DMS 273 treated with DMSO at 0.1 percent for 48 hours (cell line): ENCODE measurements at places on chromosomes 11 and 22.

- DNase-seq = no peak
These were observed 58.0 kb upstream of the FGF3 start for GRCh38 chr11:69877235-69877634.

- DNase-seq = no peak
These were observed 193.3 kb downstream of the TRPC6 start for GRCh38 chr11:101390539-101390938.

DNA sequence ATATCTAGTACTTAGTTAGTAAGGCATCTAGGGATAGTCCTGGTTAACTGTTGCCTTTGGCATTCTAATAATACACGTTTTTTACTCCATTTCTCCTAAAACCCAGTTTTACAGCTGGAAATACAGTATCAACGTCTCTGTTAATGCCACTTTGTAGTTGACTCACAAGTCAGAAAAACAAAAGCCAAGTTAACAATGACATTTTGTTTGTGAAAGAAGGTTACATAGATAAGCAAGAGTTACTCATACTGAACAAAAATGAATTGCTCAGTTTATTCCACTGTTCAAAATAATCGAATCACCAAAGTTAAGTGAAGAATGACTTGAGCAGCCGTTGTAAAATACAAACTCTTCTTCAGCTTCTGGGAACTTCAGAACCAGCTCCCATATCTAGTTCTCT lies 540.3 kb downstream of the ETS1 start:
- DNase-seq = no peak

GRCh38 chr11:12771875-12772274 lies 97.7 kb downstream of the TEAD1 start:
- DNase-seq = no peak

- DNase-seq = no peak
These were observed 59.2 kb downstream of the MED15 start for GRCh38 chr22:20566420-20567260.

GRCh38 chr11:95157824-95158223 lies 68.2 kb downstream of the ENDOD1 start:
- no peak for DNase-seq

DNA sequence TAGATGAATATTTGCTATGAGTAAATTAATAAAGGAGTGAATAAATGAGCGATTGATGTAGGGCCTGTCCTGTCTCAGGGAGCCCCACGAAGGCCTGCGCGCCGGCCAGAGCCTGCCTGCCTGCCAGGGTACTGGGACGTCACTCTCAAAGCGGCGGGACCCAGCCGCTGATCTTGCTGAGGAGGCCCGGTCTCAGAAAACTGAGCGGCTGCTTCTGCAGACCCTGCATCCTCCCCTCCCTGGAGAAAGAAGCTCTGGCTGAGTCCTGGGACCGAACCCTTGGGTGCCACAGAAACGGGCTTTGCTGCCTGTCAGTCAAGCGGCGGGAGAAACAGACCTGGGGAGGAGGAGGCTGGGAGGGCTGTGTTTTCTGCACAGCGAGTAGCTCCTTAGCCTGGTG lies 91.6 kb upstream of the B3GAT1 start:
- no peak for DNase-seq

DNA sequence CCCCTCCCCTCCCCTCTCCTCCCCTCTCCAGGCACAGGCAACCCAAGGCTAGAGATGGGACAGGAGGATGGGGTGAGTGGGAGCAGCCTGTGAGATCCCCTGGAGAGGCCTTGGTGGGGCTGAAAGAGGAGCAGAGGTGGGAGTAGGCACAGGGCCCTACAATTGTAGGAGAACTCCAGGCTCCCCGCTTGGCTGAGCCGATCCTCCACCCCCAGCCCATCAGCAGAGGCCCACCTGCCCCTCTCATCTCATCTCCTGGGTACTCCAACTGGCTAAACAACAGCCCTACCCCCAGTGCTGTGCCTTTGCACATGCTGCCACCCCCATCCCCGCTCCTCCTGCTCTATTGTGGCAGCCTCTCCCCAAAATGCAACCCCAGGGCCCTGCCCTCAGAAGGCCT lies 52.0 kb upstream of the A4GALT start:
- DNase-seq = no peak

DNA sequence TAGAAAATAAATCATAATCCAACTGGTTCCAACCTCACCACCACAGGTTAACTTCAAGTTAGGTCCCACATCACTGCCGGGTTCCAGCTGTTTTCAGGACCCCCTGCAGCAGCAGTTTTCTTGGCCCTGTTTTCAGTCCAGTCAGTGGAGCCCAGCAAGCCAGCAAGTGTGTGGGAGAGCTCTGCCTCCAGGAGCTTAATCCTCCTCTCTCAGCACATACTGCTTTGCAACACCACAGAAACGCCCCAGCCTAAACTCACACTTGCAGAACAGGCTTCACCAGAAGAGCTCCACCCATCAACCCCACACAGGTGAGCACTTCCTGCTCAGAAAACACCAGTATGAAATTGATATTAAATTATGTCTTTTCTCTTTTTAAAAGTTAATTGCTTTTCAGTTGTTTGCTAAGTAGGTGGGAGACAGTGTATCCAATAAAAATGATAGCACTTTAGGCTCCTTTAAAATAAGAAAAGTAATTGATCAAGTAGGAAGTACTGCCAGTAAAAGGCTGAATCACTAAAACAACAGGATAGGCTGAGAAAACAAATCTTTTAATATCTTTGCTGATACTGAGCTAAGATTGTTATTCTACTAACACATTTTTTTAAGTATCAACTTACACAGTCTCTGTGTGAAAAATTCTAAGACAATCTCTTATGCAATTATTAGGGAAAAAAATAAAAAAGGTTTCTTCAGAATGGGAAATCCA lies 81.5 kb upstream of the TP53AIP1 start:
- no peak for DNase-seq

GRCh38 chr11:122138744-122139594 lies 23.0 kb upstream of the BLID start:
- no peak for DNase-seq

DNA sequence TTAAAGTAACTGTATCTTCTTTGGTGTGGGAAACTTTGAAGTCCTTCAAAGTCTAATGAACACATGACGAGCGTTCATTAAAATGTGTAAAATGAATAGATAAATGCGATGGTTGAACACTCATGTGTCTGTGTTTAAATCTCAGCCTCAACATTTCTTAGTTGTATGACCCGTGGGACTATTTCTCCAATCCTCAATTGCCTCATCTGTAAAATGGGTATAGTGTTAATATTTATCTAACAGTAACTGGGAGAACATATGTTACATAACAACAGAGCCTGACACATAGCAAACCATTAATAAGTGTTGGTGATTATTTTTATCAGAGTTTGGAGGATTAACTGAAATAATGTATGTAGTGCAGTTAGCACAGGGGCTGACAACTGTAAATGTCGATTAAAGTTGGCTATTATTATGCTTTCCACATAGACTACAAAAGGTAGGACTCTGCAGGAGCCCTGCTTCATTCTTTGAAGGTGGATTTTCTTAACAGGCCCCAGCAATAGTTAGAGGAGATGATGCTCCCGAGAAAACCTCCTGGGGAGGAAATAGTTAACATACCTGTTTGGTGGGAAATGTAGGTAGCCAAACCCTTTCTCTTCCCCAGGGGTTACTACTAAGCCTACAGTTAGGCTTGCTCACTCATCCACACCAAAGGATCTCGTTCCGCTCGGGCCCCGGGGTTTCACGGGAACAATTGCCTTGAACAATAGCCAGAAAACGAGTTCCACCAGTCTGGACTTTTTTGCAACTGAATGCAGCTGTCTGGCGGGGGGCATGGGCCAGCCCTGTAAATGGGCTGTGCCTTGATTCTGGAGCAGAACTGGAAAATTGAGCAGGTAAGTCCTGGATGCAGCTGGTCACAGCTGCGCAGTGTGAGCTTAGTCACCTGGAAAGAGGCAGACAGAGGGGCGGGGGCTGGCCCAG lies 133.4 kb downstream of the DBX1 start:
- no peak for DNase-seq

DNA sequence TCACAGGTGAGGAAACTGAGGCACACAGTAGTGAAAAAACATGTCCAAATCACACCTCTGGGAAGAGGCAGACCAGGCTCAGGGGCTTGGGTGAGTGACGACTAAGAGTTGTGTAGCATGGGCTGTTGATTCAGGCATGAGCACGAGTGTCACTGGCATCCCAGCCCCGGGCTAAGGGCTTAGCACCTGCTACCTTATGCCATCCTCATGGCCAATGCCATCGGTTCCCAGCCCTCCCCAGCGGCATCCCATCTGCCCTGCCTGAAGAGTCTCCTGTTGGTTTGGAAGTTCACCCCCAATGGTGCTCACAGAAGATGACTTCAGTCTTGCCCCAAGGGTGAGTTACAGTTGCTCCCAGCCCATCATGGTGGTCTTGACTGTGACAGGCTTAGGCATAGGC lies 22.4 kb downstream of the MB start:
- DNase-seq = no peak

DNA sequence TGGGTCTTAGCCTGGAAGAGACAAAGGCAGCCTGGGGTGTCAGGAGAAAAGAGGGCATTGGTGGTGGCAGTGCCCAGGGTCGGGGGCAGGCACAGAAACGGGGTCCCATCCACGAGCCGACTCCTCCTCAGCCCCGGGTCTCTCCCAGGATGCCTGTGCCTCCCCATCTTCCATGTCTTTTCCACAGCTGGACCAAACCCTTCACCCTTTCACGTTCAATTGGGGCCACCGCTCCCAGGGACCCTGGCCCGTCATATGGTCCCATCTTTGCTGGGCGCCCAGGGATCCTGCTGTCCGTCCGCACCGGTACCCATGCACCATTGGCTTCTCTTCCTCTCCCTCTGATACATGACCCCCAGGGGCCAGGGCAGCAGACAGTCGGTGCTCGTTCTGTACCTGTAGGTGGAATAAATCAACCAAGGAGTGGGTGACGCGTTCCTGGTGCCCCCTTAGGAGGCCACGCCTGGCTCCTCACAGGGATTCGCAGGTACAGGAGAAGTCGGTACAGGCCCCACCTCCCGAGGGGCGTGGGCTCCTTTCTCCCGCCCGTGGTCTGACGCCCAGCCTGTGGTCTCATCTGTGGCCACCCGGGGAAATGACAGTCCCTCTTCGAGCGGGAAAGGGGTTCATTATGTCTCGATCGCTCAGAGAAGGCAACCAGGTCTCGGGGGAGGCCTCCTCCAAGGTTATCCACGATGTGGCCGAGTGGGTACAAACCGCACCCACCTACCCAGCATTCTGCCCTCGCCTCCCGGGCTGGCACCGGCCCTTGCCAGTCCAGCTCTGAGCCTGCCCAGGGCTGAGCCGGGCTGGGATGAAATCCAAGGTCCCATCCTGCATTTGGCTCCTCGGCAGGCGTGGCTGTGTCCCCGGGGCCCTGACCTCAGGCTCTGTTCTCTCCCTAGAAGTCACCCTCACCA lies 1493.6 kb downstream of the BRD1 start:
- DNase-seq = no peak

DNA sequence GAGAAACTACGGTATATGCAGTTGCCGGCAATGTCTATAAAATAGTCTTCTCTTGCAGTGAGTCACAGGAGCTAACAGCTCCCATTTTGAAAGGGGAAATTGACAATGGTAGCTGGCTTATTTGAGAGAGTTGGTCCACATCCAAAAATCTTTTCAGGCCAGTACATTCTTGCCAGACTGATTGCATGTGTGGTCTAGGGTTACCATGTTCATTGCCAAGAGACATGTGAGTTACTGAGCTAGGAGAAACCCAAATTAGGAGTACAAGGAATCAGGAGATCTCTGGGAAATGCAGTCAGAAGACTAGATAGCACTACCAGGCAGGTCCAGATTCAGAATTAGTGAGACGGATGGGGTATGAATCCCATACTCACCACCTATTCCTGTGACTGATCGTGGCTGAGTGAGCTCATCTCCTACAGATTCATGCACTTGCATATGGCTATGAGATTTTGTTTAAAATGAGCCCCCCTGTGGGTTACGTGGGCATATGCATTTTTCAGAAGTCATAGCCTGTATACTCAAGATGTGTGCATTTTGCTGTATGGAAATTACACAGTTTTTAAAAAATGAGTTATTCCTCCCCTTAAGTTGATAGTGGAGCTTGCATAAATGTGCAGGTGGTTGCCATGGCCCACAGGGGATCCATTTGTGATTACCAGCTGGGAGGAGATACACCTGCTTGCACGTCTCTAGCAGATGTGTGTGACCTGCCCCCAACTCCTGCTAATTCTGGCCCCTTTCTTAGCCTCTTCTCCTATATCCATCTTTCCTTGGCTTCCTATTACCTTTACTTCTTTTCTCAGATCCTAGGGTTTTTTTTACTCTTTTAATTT lies 102.7 kb downstream of the COMMD9 start:
- peak; percentile 66 for DNase-seq

DNA sequence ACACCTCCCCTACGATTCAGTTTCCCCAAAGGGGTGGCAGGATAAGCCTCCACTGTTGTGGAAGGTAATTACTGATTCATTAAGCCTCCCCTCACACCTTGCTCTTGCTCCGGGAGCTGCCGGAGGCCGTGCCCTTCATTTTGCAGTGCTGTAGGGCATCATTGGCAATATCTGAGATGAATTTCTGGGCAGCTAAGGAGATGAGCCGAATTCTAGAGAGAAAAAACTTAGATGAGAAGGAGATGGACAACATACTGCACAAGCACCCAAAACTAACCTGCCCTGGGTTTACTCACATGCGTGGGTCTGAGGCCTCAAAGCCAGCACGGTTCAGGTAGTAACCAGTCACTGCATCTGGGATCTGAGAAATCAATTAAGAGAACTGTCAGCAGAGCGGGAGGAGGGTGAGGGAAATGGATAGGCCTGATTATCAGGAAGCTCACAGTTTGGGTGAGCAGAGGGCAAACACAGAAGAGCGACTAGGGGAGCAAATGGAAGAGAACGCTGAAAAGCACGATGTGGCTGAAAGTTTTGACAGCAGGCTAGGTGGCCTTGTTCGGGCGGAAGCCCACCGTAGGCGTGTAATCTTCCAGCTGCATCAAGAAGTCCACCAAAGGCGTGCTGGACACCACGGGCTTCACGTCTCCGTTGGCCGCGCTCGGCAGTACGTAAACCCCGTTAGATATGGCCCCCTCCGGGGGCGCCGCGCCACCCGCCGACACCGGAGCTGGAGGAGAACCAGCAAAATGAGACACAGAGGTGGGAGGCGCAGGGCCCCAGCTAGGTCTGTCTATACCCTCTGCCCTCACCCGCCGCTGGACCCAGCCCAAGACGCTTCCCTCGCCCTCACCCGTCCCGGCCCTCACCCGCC lies 689 bp downstream of the TAF10 start:
- DNase-seq = no peak

DNA sequence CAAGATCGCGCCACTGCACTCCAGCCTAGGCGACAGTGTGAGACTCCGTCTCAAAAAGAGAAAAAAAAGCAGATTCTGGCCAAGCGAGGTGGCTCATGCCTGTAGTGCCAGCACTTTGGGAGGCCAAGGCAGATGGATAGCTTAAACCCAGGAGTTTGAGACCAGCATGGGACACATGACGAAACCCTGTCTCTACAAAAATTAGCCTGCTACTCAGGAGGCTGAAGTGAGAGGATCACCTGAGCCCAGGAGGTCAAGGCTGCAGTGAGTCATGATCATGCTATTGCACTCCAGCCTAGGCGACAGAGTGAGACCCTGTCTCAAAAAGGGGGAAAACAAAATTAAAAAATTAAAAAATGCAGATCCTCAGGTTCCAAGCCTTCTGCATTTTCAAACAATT lies 14.0 kb downstream of the PGAP2 start:
- DNase-seq = no peak
